Motor neuron (in vitro differentiated cells): ENCODE measurements at places on chromosomes 11 and 22.
A peak's percentile ranks its signal among the peaks of the same experiment; 100 is the strongest.

DNA sequence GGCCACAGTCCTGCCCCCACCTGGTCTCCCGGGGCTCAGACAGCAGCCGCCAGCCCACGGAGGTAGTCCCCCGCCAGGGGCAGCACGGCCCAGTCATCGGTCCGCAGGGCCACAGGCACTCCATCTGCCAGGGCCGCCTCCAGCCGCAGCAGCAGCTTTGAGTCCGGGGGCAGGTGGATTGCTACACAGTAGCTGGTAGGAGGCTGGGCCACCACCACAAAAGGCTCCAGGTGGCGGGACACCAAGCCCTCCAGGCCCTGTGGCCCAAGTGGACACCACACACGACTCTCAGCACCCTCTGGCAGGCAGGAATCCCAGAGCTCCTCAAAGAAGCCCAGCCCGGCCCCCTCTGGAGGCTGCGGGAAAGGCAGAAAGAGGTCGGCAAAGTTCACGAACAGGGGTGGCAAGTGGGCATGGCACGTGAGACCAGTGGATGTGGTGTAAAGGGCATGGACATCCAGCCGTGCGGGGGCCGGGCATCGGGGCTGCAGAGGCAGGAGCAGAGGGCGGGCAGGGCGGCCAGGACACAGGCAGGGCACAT lies 2.9 kb downstream of the AP5B1 start:
- no peak for ATAC-seq

DNA sequence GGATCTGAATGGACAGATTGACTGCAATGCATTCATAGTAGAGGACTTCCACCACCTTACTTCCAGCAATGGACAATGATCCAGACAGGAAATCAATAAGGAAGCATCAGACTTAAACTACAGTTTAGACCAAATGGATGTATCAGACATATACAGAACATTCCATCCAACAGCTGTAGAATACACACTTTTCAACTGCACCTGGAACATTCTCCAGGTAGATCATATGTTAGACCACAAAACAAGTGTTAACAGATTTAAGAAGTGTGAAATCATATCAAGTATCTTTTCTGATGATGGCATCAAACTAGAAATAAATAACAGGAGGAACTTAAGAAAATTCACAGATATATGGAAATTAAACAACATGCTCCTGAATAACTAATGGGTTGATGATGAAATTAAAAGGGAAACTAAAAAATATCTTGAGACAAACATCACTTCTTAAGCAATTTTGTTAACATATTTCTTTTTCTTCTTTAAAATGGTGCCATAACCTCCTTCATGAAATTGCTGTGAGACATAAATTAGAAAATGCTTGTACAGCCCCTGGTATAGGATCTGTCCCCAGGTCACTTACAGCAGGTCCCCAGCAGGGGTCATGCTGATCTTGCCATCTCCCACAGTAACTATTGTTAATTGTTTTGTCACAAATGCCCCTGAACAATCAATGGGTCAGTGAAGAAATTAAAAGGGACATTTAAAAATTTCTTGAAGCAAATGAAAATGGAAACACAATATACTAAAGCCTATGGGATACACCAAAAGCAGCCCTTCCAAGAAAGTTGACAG lies 100.0 kb upstream of the OR4B1 start:
- ATAC-seq: peak; percentile 57

- no peak for ATAC-seq
These were observed 67.8 kb downstream of the MIAT start for GRCh38 chr22:26725012-26725676.

- no peak for ATAC-seq
These were observed 544.0 kb downstream of the NTM start for GRCh38 chr11:131914361-131914774.

DNA sequence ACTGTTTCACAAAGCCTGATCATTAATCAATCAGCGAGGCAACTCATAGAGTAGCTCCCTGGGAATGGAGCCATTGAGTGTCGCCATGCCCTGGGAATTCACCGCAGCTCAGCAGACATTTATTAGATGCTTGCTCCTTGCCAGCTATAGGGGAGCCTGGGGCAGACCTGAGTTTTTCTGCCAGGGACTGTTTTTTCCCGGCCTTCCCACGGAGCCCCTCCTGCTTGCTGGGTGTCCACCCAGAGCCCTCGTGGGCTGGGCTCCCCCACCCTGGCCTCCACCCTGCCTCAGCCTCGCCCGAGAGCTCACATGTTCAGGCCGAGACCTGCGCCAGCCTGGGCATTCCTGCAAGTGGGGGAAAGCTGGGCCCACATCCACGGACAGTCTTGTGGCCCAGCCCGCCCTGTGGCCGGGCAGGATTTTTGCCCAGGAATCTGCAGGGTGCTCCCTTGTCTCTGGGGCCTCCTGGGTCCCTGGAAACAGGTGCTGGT lies 64.9 kb downstream of the SMIM38 start:
- peak; percentile 13 for ATAC-seq

DNA sequence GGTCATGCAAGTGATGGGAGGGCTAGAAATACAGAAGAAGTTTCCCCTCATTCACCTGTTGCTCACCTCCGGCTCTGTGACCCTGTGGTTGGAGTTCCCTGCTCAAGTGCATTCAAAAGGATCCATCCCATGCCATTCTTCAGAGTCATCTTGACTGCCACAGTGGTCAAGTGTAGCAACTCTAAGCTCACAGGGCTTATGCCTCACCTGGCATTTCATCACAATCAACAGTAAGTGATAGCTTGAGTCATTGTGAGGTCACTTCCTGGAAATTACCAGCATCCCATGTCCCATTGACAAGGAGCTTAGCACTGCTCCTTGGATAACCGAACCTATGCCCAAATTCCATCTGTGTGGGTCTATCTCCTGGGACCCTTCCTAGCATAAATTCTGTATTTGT lies 55.6 kb downstream of the OR4C45 start:
- ATAC-seq: no peak

DNA sequence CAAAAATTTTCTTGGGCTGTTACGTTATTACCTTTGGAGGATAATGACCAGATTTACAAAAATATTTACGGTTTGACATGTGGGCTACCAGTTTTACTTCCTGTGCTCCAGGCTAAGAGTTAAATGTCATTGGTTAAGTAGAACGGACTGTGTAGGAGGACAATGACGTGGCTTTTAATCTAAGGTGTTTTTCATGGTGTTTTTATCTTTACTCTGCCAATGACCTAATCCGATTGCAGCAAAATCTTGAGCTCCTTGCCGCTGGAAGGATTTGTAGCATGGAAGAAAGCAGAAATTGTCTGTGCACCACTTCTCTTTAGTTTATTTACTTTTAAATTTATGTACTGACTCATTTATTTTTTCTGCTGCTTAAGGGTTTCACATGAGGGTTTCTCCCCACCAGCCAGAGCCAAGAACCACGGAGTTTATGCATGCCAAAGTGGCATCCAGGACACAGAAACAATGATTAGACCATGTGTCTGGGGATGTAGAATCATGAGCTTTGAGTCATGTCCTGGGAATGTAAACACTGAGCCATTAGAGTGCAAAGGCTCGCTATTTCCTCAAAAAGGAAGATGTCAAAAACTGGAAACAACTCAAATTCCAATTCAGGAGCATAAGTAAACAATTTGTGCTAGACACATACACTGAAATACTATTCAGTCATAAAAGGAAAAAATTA lies 1.9 kb upstream of the CARD16 start:
- ATAC-seq: peak; percentile 73

- ATAC-seq: no peak
These were observed 182.8 kb downstream of the WNT11 start for GRCh38 chr11:76023236-76024068.

GRCh38 chr11:72430741-72431570 lies 3.4 kb downstream of the CLPB start:
- ATAC-seq: no peak

- ATAC-seq: no peak
These were observed 89.6 kb downstream of the SERGEF start for GRCh38 chr11:17923217-17923616.

GRCh38 chr11:130115218-130115617 lies 44.4 kb upstream of the ST14 start:
- no peak for ATAC-seq

DNA sequence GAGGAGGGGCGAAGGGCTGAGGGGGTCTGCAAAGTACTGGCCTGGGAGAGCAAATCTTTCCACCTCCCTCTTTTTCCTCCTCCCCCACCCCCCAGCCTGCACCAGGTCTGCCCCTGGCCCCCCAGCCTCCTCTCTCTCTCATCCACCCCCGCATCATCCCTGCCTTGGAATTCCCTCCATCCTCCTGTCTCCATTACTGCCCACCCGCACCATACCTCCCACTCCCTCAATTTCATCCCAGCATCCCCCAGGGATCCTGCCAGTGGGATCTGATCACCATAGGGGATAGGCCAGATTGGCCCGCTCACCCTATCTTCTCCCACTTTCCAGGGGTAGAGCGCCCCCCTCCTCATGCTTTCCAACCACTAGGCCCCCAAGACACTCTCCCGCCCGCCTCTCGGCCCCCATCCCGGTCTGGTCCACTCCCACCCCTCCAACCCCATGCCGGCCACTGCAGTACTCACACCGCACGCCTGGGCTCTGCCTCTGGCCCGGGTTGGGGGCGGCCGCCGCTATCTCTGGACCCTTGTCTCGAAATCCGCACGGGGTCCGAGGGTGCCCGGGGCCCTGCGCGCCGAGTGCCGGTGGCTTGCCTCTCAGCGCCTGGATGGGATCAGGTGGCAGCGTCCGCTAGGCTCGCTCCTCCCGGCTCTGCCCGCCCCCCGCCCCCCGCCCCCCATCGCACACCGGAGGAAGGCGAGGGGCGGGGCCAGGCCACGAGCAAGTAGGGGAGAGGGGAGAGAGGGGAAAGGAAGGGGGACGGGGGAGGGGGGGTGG lies at the start of gene GAL3ST3:
TSS of gene GAL3ST3 (minus strand) at position 615 of the 777 bp plus-strand sequence. CDS start 3,746 bp downstream, outside the sequence.
- no peak for ATAC-seq

GRCh38 chr11:9015677-9016076 lies 11.9 kb upstream of the NRIP3 start:
- ATAC-seq: peak; percentile 67

DNA sequence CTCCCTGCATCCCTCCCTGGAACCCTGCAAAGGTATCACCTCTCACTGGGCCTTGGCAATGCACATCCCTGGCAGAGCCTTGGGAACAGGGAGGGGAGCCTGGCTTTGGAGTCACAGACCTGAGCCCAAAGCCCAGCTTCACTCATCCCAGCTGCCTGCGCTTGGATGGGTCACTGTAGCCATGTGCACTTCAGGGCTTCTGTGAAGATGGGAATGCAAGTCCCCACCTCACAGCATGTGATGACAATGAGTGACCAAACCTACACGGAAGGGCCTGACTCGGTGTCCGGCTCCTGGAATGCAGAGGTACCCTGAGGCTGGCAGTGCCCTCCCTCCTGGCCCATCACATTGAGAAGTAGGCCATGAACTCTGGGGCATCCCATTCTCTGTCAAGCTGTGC lies 22.8 kb upstream of the BAIAP2L2 start:
- no peak for ATAC-seq

DNA sequence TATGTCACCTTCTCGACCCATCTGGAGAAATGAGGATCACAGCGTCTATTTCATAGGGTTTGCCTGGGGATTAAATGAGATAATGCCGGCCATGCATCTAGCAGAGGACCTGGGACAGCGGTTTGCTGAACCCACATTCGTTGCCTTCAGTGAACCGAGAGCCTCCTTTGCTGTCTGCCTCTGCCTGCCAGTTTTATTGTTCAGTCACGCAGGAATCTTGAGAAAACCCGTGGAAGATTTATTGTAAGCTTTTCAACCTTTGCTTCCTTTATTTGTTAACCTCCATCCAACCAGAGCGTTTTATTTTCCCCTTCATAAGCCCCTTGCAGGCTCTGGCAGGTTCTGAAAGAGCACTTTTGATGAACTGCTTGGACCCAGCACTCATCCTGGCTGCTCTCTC lies 202.3 kb upstream of the SYN3 start:
- peak; percentile 51 for ATAC-seq

- no peak for ATAC-seq
These were observed 59.9 kb upstream of the CFAP300 start for GRCh38 chr11:101987370-101987769.

DNA sequence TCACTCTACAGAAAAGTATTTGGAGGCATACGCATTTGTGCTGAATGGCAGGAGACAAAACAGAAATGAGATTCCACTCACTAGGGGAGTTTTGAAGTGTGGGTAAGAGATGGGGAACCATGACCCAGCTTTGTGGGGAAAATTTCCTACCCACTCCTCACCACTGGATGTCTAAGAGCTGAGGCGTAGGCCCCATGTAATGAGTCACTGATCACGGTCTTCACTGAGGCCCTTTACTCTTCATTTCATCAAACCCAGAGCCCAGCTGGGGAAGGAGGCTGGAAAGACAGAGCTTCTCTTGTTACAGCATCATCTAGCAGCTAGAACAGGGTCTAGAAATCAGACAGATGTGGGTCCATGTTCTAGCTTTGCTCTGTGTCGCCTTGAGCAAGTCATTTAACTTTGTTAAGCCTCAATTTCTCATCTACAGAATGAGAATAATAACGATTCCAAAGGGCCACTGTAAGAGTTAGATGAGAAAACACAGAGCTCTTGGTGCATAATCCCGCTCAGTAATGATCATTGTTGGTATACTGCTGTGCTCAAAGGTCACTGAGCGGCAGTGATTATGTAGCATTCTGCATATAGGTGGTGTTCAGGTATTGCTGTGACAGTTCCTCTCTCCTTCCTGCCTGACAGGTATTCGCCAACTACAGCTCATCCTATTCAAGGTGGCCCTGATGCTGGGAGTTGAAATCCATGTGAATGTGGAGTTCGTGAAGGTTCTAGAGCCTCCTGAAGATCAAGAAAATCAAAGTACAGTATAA lies 97.2 kb downstream of the MICAL2 start:
- ATAC-seq: no peak

- ATAC-seq: no peak
These were observed 51.2 kb upstream of the MYOD1 start for GRCh38 chr11:17668166-17668565.

GRCh38 chr11:116117331-116118137 lies 613.3 kb upstream of the CADM1 start:
- no peak for ATAC-seq

- no peak for ATAC-seq
These were observed 1040.0 kb downstream of the TBC1D22A start for GRCh38 chr22:47802421-47802820.

GRCh38 chr11:57150454-57150917 lies 31.3 kb upstream of the LRRC55 start:
- ATAC-seq: no peak

GRCh38 chr11:79404325-79404724 lies 36.5 kb downstream of the TENM4 start:
- ATAC-seq: no peak
